ENCODE measurements at places on chromosomes 5 and 9.

GRCh38 chr5:88193896-88194295 is 74.7 kb downstream of the TMEM161B start:
- DNase-seq: no peak

DNA sequence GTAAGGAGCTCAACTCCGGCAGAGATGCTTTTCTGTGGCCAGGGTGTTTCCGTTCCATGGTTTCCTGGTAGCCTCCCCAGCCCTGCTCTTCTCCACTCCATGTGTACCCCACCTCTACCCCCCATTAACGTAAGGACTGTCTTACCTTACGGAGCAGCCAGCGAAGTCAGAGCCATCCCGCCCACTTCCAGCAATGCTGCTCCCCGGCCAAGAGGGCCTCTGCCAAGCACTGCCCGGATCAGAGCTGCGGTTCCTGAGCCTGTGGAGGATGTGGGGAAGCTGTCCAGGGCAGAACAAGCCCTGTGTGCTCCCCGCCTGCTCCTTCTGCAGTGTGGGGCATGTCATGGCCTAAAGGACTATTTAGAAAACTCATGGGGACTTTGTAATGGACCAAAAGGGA is 261.2 kb downstream of the GADD45G start:
- DNase-seq: no peak

DNA sequence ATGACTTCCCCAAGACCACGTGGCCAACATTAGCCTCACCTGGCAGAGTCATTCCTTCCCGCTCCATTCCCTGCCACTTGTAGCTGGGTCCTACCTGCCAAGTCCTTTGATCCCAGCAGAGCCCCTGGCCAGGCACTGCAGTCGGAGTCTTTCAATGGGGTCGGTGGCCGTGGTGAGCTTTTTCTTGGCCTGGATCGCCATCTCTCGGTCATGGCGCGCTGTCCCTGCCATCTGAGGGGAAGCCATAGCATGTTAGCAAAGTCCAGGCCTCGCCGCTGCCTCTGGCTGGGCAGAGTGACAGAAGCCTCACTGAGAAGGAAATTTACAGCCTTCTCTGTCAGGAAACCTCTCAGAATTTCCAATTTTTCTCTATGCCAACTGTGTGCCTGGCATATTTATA is 17.5 kb downstream of the CAPSL start:
- DNase-seq: no peak

DNA sequence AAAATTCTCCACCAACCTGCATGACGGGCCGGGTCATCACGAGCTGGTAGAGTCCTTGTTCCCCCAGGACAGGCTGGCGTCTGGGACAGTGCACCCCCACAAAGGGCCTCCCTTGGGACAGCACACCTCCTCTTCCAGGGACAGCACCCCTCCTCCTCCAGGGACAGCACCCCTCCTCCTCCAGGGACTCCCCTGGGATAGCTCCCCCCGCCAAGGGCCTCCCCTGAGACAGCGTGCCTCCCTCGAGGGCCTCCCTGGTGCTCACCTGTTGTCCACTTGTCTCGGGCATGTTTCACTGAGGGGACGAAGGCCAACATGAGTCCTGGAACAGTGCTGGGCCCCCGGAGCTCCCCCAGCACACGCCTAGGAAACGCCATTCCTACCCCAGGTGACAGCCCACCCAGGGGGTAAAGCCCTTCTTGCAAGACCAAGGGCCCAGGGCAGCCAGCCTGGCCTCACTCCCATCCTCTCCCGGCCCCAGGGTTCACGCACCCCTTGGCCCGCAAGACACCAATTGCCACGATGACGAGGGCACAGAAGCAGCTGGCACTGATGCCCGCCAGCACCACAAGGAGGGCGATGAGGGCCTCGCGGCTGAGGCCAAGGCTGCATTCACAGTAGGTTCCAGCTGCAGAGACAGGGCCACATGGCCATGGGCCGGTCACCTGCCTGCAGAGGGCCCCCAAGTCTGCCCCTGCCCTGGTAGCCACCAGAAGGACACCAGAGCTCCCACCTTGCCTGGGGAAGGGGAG is 531 bp downstream of the TMEM210 start:
- DNase-seq: no peak

- DNase-seq: no peak
Observed at GRCh38 chr5:156020647-156021046, 306.3 kb upstream of the SGCD start.

- no peak for DNase-seq
Observed at GRCh38 chr5:95486191-95486590, 68.6 kb downstream of the SKIC3 start.

GRCh38 chr5:134174841-134175839 is 1.6 kb downstream of the SKP1 start:
- DNase-seq: no peak

GRCh38 chr9:9045072-9045471 is 1245.5 kb upstream of the DMAC1 start:
- DNase-seq: no peak

- no peak for DNase-seq
Observed at GRCh38 chr9:18726546-18726945, 252.6 kb downstream of the ADAMTSL1 start.

GRCh38 chr9:6827439-6828145 is 69.8 kb downstream of the KDM4C start:
- no peak for DNase-seq

DNA sequence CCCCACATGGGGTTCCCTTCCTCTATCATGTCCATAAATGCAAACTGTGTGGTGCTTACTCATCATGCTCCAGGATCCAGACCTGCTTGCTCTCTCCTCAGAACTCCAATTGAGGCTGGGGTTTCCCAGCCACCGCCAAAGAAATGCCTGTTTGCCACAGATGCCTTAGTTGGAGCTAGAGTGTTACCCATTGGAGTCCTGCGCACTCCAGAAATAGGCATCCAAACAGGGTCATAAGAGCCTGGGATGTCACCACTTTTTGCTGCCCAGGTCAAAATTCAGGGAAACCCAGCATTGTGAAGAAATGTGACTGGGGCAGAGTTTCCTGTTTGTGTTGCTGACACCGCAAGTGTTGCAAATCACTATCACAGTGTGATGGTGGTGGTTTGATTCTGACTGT is 60.7 kb upstream of the SPDL1 start:
- DNase-seq: no peak

GRCh38 chr5:36359267-36359666 is 57.6 kb upstream of the RANBP3L start:
- no peak for DNase-seq

- no peak for DNase-seq
Observed at GRCh38 chr5:177264178-177264577, 39.3 kb downstream of the RAB24 start.

DNA sequence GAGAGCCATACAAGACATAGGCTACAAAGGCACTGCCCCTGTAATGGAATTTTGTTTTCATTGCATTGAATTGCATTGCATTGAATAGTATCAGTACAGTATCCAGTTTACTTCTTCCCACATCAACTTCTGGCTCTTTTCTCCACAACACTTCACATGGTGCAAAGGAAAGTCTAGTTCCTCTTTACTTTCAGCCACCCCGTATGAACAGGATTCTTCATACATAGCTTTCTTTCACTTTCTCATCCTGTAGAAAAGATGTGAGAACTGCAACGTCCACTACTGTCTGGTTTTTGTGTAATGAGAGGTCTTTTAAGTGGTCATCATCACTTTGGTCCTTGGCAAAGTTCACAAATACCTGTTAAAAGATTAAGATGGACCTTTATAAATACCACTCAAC is 20.2 kb downstream of the NIPSNAP3B start:
- no peak for DNase-seq

DNA sequence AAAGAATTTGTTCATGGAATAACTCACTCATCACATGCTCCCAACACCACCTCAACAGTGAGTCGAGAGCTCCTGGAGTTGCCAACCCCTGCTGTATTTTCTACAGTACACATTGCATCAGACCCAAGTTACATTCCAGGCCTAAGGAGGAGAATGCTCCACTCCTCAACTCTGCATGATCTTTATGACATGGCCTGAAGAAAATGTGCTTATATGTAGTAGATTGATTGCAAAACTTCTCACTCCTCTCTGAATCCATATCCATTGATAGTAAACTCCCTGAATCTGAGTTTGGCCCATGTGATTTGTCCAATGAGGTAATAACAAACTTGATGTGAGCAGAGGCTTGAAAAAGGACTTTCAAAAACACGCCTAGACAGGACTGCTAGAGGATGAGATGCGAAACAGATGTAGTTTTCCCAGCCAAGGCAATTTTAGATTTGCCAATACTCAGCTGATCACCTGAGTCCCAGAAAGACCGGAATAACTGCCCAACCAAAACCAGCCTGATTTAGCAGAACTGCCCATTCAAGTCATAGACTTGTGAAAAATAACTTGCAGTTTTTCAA is 29.0 kb upstream of the PAPPA start:
- no peak for DNase-seq

GRCh38 chr5:1312993-1313833 is 18.3 kb upstream of the TERT start:
- DNase-seq: no peak

DNA sequence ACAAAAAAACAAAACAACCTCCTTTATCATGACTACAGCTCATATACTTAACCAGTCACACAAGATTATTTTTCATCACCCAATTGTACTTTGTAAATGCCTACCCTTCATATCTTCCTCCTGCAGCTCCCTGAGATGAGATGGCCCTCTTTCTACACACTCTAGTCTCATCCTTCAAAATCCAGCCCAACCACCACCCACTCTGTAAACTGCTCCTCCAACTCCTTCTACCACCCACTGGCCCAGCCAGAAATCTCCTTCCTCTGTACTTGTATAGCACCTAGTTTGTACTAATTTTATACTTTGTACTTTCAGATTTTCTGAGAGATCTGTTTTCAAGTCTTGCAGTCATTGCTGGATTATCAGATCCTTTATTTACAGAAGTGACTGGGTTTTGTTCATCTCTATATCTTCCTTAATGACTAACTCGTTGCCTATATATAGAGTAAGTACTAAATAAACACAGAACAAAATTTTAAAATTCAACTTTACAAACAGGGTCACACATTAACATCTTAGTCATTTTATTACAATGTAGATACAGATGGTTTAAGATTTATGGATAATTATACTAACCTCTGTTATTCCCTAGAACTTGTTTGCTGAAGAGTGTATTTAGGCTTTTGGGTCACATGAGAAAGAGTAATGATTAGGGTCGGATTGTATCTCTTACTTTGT is 155.7 kb downstream of the NFIB start:
- no peak for DNase-seq

GRCh38 chr5:120304663-120305062 is 159.4 kb upstream of the PRR16 start:
- DNase-seq: no peak

- DNase-seq: no peak
Observed at GRCh38 chr5:132422720-132423437, 53.4 kb downstream of the SLC22A5 start.

DNA sequence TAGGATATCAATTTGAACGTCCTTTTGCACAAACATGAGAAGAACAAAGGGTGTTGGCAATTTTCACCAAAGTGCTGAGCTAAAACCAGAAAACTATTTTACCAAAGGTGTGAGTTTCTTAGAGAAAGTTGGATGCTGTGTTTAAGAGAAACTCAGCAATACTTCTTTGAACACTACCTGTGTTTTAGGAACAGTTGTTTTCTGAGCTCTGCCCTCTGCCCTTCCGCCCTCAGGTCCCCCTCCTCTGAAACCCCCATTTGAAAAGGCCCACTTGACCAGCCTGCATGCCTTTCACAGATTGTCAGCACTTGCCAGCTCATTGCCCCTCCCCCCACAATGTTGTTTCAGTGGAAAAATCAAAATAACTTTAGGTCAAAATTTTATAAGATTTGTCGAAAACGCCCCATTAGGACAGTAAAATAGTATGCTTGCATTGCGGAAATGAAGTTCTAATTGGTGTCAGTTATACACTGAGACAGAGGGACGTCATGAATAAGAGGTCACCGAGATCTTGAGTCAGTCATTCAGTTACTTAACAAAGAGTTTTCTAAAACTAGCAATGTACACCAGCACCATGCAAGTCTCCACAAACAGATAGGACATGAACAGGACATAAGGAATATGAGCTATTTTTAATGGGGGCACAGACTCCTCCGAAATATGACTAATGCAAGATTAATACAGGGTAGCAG is 61.9 kb upstream of the IL7R start:
- no peak for DNase-seq

- DNase-seq: no peak
Observed at GRCh38 chr9:116270546-116270945, 117.0 kb downstream of the PAPPA start.

DNA sequence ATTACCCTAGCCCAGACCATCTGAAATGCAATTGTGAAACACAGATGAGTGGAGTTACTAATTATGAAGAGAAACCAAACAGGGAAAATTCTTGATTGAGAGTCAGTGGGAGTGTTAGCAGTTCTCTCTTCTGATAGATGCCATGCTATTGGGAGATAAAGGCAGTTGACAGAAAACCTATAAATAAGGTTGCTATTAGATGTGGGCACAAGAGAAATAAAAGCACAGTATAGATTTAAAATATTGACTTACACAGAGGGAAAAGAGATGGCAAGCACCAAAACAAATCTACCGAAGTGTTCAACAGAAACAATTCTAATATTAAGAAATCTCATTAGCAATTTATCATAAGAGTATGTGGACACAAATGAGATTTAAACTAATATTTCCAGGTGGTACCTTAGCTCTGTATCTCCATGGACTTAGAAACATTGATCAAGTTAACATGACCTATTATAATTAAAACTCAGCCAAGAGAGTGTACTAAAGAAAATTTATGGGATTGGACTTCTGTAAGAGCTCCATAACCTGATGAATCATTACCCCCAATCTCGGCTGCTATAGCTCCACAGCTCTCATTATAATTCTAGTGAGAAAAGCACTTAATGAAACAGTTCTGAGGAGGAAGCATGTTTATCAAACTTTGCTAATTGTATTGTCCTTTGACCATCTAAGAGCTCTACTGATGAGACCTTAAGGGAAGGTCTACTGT is 665.0 kb upstream of the RIOK2 start:
- DNase-seq: no peak

DNA sequence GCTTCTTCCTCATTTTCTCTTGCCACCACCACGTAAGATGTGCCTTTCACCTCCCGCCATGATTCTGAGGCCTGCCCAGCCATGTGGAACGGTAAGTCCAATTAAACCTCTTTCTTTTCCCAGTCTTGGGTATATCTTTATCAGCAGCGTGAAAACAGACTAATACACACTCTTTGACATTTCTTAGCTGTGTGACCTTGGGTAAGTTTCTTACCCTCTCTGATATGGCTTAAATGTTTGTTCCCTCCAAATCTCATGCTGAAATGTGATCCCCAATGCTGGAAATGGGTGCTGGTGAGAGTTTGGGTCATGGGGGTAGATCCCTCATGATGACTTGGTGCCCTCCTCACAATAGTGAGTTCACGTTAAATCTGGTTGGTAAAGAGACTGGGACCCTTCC is 188.8 kb upstream of the IRX4 start:
- no peak for DNase-seq

DNA sequence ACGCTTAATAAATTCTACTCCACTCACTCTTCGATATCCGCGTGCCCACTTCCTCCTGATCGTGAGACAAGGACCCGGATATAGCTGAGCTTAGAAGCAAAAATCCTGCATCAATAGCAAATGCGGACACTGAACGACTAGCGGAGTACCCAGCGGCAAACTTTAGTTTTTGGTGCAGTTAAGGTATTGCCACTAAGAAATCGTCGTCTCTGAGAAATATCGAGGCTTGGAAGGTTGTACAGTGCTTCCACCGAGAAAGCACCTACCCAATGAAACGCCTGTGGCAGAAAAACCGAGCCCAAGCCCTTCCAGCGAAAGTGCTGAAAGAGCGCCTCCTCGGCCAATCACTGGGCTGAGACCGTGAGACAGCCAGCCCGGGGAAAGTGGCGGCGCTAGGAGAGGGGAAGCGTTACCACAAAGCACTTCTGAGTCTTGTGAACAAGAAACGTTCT is 32.2 kb downstream of the ANXA2R start:
- DNase-seq: peak; percentile 99
